ENCODE measurements at places on chromosomes 2 and 18.

GRCh38 chr18:3693410-3693809 lies 243.4 kb downstream of the TGIF1 start:
- no peak for DNase-seq

- DNase-seq = no peak
Observed at GRCh38 chr2:170155723-170156253, 22.2 kb upstream of the MYO3B start.

DNA sequence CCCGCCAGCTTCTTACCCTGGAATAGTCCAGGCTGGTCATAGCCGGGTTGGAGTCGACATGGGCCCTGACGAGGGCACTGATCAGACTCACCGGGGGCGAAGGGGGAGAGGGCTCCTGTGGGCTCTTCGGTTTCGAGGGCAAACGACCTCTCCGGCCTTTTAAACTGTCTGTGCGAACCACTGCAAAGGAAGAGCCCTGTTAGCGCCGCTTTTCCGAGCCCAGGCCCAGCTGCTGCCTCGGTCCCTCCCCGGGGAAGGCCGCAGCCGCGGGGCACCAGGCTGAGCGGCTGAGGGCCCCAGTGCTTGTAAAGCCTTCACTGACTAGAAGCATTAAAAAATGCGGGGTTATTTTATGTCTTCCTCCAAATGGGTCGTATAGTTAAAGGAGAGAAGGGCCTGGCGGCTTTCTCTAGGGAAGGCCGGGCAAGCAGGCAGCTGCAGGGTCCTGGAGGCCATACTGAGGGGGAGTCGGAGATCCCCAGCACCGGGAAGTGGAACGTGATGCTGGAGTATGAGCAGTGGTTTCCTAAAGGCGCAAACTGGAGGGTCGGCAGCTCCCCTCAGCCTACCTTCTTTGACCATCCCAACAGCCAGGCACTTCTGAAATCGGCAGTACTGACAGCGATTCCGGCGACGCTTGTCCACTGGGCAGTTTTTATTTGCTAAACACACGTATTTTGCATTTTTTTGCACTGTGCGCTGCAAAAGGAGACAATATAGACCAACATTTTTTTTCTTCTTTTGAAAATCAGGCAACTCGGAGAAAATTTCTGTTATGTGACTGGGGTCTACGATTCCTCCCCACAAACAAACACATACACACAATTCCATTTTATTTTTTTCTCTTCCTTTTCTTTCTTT lies 4.5 kb downstream of the NR4A2 start:
- DNase-seq = no peak

DNA sequence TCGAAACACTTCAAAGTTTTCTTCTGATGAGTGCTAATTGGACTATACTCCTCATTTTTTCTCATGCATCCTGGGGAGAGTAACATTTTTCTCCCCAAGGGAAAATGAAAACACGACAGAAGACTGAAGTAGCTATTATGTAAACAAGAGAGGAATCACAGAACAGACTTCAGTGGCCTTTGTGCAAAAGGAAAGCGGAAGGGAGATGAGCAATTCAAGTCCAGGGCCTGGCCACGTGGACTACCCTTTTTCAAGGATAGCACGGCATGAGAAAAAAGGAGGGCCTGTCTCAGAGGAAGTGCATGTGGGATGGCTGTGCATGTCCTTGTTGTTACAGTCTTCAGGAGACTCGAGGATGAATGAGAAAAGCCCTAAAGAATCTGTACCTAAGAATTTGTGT lies 43.8 kb upstream of the KCNE4 start:
- DNase-seq = no peak

DNA sequence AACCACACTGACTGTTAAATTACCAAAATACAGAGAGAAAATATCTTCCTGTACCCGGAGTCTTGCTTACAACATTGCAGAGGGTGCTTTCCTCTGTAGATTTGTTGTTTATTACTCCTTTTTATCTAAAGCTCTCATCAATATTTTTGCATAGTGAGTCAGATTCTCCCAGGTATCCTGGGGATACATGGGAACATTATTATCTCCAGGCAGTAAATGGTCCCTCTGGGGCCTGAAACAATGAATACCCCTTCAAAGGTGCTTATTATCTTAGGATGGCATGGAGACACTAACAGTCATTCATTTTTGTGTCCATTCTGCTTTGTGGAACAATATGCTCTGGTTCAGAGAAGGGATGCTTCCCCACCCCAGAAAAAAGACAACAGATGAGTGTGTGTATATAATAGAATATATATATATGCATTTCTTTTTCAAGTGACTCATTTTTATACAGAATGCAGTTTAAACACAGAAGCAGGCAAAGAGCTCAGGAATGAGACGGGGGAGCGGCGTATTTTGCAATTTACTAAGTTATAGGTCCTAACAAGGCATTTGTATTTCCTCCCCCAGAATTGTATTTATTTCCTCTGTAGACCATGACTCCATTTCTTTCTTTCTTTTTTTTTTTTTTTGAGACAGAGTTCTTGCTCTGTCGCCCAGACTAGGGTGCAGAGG lies 424.8 kb upstream of the ZEB2 start:
- DNase-seq = no peak

DNA sequence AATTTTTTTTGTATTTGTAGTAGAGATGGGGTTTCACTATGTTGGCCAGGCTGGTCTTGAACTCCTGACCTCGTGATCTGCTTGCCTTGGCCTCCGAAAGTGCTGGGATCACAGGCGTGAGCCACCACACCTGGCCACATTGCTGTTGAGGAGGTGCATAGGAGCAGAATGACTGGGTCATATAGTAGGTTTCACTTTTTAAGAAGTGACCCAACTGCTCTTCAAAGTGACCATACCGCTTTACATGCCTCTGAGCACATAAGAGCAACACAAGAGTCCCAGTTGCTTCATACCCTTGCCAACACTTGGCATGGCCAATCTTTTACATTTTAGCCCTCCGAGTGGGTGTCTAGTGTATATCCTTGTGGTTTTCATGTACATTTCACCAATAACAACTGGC lies 28.9 kb downstream of the RRM2 start:
- DNase-seq = no peak

GRCh38 chr18:34114996-34115395 lies 109.7 kb downstream of the NOL4 start:
- no peak for DNase-seq

GRCh38 chr2:70501215-70501614 lies 52.4 kb downstream of the TGFA start:
- DNase-seq = no peak

- DNase-seq = no peak
Observed at GRCh38 chr2:202378662-202379358, 2.7 kb downstream of the BMPR2 start.

DNA sequence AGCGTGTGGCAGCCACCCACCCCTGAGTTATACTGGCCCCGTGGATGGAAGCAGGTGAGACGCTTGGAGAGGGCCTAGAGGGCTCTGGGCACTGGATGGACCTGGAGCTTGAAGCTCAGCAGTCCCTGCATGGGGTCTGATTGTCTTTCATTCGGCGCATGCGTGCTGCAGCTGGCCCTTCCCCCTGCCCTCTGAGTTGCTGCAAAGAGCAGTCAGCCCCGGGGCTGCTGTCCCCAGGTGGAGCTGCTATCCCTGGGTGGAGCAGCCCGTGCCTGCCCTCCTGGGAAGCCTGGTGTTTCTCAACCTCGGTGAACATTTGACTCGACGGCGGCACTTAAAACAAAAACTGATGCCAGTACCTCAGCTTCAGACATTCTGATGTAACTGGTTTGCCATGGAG lies 29.6 kb downstream of the IGFBP5 start:
- no peak for DNase-seq

GRCh38 chr2:236642125-236642524 lies 72.5 kb downstream of the ACKR3 start:
- no peak for DNase-seq

- no peak for DNase-seq
Observed at GRCh38 chr2:57878171-57878865, 168.3 kb upstream of the VRK2 start.

- no peak for DNase-seq
Observed at GRCh38 chr2:20129331-20130159, 78.1 kb upstream of the LAPTM4A start.

DNA sequence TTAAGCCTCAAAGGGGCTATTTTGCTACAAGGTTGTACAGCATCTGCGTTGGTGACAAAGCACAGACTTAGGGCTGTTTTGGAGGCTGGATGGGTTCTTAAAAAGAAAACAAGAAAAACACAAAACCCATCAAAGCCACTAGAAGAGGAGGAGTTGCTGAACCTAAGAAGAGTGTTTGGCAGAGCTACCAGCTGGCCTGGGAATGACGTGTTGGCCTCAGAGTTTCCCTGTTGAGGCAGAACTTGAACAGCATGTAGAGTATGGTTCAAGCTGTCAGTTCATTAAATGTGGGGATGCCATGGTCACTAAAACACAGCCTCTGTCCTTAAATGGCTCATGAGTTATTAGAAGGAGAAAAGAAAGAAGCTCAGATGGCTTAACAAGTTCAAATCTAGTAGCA lies 162.5 kb downstream of the TTC32 start:
- DNase-seq = no peak

GRCh38 chr18:56562479-56562878 lies 75.9 kb downstream of the TXNL1 start:
- DNase-seq = no peak

DNA sequence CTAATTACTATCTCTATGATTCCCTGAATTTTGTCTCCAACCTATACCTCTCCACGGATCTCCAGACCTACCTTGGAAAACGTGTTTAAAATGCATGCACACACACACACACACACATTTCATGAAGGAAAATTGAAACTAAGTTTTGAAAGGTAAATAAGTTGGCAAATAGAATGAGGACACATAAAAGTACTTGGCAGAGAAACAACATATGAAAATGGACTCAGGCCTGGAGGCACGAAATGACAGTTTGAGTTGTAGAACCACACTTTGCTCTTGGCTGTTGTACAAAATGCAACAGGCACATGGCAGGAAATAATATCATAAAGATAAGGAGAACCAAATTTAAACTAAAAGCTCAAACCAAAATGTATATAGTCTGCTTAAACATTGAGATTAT lies 868.1 kb upstream of the CNTNAP5 start:
- DNase-seq = no peak

GRCh38 chr18:73549236-73549635 lies 598.4 kb downstream of the FBXO15 start:
- no peak for DNase-seq

DNA sequence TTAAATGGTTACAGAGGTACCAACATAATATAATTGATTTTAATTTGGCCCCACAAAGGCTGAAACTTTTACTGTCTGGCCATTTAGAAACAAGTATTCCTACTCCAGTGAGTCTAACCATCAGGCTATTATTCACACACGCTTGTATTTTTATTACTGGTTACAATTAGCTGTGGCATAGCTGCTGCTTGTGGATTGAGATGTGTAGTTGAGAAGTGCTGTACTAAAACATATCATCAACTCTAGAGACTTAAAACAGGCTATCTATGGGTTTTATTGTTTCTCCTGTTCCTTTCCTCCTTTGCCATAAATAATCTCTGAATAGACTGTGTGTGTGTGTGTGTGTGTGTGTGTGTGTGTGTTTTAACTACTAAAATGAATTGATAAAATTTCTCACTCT lies 530.2 kb downstream of the CCDC85A start:
- DNase-seq = no peak

- no peak for DNase-seq
Observed at GRCh38 chr2:122251158-122251557, 495.7 kb downstream of the TSN start.

DNA sequence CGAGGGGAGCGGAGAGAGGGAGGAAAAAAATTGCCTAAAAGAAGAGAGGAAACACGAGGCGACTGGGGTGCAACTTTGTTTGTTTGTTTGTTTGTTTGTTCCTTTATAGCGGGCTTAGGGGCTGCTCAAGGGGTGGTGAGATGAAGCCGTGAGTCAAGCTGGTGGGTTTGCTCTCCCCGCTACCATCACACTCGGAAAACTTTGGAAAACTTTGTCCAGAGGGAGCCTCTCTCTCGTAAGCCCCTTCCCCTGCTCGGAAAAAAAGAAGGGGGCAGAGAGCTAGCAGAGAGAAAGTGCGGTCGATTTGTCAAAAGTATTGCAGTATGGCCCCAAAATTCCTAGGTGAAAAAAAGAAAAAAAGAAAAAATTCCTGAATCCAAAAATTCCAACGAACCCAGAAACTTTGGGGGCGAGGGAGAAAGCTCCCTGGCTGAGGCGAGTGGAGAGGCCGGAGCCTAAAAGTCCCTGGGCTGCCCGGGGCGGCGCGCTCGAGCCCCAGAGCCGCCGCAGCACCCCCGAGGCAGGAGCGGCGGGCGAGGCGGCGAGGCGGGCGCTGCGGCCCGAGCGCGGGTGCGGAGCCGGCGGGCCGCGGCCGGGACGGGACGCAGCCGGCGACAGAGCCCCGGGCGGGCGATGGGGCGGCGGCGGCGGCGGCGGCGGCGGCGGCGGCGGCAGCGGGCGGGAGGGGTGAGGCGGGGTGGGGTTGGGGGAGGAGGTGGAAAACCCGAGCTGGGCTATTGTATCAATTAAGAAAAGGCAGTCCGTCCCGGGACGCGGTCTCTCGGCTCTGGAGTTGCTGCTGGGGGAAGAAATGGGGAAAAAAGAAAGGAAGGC lies 558 bp upstream of the CYP26B1 start:
- DNase-seq = no peak

DNA sequence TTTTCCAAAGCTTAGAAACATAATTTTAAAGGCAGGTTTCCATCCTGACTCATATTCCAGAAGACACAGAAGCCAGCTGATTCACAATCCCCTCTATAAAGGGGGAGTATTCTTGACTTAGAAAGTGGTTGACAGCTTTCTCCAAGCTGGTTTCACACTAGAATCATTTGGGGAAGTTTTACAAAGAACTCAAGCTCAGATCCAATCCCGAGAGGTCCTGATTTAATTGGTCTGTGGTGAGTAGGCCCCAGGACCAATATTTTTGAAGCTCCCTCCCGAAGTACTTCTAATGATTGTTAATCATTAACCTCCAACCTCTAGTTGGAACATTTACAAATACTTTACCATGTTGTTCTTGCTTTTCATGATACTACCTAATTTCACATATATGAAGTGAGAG lies 184.1 kb downstream of the DLGAP1 start:
- no peak for DNase-seq

DNA sequence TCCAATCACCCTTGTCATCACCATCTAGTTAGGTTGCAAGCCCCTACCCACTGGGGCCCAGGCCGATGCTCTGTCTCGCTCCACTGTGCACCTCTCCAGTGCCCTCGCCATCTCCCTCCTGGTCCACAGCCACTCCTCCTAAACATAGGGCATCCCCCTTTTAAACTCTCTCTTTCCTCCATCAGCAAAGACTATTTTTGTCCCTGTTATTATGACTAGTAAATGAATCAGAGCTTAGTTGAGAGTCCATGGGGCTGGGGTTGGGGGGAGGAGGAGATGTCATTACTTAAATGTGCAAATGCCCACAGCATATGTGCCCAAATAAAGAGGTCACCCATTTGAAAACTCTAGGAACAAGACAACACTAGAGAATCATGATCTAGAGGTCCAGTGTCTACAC lies 167.4 kb downstream of the TRABD2A start:
- no peak for DNase-seq

GRCh38 chr2:55862246-55862645 lies 61.3 kb downstream of the EFEMP1 start:
- no peak for DNase-seq

DNA sequence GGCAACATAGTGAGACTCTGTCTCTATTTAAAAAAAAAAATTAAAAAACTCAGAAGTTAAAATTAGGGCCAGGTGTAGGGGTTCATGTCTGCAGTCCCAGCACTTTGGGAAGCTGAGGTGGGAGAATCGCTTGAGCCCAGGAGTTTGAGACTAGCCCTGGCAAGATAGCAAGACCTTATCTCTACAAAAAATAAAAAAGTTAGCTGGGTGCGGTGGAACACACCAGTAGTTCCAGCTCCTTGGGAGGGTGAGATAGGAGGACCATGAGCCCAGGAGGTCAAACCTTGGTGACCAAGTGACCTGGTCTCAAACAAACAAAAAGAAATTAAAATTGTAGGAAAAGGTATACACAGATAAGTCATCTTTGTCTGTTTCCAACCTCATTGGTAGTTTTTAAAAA lies 11.3 kb downstream of the TTLL4 start:
- no peak for DNase-seq
